T-cell (primary cell): ENCODE measurements at places on chromosomes 3 and 15. TPM values are rescaled to one million over a fixed set of nuclear protein-coding genes. Genes with fewer than 3 reads are reported as not detected.

- no peak for DNase-seq
These were observed 18.7 kb upstream of the APH1B start for GRCh38 chr15:63258658-63259057.

DNA sequence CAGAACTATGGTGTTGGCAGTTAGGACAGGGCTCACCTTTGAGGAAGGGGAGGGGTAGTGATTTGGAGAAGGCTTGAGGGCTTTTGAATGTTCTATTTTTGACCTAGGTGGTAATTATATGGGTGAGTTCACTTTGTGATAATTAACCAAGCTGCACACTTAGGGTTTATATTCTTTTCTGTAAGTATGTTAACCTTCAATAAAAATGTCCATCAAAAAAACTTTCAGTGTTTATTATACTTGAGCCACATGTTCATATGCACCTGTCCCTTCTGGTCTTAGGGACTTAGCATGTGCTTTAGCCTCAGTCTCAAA is 28.4 kb downstream of the PDE8A start:
- DNase-seq: no peak

- no peak for DNase-seq
These were observed 40.2 kb upstream of the UBE2E2 start for GRCh38 chr3:23162934-23163333.

The GOLGA8G gene
- 0.12 TPM for total RNA-seq

DNA sequence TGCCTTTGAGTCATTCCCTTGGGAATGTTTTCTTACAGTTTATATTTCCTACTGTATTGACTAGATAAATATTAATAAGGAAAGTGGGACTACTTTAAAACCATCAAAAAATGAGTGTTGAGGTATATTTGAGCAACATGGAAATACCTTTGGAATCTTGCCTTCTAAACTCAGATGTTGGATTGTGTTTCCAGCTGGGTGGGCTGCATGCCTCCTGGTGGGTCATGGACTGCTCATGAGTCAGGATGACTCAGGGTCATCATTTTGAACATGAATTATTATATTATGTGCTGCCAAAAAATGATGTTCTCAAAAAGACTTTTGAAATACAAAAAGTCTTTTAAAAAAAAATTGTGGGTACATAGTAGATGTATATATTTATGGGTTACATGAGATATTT is 41.1 kb upstream of the APH1B start:
- no peak for DNase-seq
